ENCODE measurements at places on chromosomes 3 and 15.

GRCh38 chr15:33148129-33148751, 46.3 kb downstream of the FMN1 start:
- no peak for DNase-seq

DNA sequence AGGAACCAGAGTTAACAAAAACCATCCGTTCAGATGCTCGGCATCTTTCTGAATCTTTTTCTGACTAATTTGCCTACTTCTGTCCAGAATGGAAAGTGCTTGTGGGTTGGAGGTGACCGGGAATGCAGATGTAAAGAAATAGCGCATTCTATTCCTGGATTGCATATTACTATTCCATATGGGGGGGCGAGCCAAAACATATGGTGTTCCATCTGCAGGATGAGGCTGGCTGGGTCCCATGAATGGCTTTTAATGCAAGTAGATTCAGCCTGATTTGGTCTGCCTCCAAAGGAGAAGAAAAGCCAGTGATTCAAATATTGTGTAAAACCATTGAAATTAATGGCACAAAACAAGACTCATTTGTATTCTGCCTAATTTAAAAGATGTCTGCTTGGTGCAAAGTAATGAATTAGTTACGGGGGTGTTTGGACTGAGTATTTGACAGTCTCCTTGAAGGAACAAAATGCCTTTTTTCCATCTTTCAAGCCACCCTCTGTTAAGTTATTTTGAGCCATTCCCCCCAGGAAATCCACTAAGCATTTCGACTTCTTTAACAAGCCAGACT, 99.0 kb downstream of the ST8SIA2 start:
- DNase-seq = no peak

- DNase-seq = no peak
These were observed 36.9 kb upstream of the C15orf39 start for GRCh38 chr15:75164625-75165350.

GRCh38 chr3:55247666-55248065, 239.4 kb downstream of the WNT5A start:
- DNase-seq = no peak

DNA sequence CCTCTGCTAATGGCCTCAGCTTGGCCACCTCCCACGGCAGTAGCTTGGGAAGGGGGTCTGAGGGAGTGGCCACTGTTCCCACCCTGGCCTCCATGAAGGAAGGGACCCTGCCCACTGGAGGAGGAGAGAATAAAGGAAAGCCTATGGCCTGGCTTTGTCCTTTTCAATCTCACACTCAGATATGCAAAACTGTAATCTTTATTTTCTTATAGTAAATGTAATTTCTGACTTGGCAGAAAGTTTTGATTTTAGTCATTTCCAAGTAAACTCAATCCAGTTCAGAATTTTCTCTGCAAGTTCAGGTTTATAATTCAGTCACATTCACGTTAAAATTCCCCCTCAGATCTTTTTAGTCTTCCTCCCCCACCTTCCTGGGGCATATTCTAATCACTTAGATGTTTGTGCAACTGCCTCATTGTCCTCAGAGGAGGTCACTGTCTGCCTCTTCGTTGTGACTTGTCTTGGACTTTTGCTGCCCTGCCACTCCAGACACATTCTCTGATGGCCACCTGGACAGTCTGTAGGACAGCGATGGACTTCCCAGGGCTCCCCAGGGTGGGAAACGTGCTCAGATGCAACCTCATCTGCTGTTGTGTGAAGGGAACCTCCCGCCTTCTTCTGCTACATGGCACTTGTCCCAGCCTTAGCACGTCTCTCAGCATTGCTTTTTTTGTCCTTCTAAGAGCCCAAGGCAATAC, 222.8 kb upstream of the TBL1XR1 start:
- no peak for DNase-seq

- no peak for DNase-seq
These were observed 744.0 kb upstream of the SGO1 start for GRCh38 chr3:20930034-20930433.

DNA sequence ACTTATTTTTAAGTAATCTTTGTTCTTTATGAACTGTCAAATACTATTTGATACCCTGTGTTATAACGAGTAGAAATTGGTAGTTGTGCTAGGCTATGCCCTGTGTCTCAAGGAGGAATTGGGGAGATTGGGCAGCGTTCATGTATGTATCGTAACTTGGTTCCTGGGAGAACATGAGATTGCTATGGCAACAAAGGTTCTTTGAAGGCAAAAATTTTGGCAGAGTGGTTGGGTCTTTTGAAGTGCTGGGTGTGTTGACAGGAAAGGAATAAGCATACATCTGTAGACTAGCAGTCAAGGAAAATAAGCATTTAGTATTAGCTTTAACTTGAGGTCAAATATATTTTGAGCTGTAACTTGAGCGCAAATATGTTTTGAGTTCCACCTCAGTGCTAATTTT, 45.3 kb downstream of the TCF12 start:
- no peak for DNase-seq

GRCh38 chr3:109257269-109257668, 59.0 kb downstream of the DPPA2 start:
- DNase-seq = no peak

- no peak for DNase-seq
These were observed 64.8 kb upstream of the ARL8B start for GRCh38 chr3:5057272-5057671.

DNA sequence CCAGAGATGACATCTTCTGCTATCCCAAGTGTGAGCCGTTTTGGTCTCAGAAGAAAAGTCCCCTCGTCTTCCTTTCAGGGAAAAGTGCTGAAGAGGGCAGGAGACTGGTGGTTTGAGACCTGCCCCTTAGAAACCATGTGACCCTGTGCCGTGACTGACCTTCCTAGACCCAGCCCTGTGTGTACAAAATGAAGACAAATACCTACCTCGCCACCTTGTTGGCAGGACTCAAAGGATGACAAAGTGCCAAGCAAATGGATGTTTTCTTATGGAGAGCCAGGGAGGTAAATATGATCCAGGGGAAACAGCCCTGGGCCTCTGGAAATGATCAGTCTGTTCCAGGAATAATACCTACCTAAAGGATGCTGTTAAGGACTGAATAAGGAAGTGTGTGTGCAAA, 41.3 kb downstream of the FAM174B start:
- no peak for DNase-seq

DNA sequence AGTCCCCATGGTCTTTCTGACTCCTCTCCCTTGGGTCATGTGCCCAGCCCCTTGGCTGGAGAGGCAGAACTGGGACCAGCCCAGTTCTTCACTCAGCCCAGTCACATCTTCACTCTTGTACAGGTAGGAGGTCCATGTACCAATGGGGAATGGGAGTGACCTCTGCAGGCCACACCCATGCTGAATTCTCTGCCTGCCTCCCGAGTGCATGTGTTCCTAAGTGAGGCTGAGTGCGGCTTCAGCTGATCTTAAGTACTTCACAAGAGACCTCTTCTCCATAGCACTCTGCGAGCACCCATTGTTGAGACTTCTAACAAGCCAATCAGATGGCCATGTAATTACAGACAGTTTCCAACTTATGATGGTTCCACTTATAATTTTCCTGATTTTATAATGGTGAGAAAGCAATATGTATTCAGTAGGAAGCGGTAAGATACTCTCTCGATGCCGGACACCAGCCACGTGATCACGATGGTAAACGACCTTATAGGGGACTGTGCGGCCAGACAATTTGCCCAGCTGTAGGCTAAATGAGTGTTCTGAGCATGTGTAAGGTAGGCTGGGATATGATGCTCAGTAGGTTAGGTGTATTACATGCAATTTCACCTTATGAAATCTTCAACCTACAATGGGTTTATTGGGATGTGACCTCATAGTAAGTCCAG, 112.1 kb downstream of the KLF13 start:
- no peak for DNase-seq

DNA sequence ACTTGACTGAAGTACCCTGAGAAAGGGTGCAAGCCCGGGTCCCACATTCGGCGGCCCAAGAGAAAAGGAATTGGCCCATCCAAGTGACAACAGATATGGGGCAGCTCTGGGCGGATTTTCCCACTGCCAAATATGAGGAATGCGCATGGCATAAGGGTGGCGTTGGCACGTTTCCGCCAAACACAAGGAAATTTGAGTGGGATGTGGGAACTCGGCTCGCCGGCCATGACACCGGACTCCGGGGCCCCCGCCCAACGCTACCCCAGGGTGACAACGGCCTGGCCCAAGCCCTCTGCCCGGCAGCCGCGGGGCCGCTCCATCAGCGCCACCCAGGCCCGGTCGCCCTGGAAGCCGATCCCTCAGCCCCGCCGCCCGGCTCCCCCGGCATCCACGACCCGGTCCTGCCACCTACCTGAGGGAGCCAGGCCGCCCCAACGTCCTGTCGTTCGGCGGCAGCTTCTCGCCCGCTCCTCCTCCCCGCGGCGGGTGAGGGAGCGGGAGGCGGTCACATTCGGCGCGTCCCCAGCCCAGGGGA, 449 bp downstream of the RAF1 start:
- no peak for DNase-seq

DNA sequence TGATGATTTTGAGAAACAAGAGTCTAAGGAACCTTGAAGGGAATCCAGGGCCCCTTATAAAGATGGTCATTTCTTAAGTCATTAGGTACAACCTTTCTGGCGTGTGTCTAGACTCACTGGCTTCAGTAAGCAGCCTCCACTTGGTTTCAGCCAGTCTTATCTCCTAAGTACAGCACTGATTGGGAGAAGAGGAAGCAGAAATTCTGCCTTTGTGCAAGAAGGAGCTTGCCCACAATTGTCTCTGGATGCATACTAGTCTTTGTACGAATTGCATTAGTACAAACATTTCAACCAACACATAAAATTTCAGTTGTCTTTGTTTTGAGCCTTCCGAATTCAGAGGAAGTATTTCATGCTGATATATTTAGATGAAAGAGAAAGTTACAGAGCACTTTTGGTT, 139.4 kb downstream of the SLCO3A1 start:
- DNase-seq = peak; percentile 25

- DNase-seq = no peak
These were observed 46.7 kb downstream of the CAPN3 start for GRCh38 chr15:42405863-42406482.

DNA sequence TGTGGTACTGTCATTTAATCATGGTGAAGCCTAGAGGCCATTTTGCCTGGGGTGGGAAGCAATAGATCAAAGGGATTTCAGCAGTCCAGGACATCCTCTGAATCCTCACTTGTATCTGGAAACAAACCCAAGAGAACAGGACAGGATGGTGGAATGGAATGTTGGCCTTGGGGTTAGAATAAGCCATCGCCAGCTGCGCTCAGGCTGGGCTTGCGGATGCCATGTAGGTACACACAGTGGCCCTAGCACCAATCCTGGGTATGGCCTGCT, 76.5 kb upstream of the ALDH1A3 start:
- DNase-seq = no peak

GRCh38 chr3:36991923-36992805, 767 bp downstream of the EPM2AIP1 start:
- DNase-seq = peak; percentile 32

- DNase-seq = no peak
These were observed 157.5 kb downstream of the CTNNB1 start for GRCh38 chr3:41356775-41357174.

DNA sequence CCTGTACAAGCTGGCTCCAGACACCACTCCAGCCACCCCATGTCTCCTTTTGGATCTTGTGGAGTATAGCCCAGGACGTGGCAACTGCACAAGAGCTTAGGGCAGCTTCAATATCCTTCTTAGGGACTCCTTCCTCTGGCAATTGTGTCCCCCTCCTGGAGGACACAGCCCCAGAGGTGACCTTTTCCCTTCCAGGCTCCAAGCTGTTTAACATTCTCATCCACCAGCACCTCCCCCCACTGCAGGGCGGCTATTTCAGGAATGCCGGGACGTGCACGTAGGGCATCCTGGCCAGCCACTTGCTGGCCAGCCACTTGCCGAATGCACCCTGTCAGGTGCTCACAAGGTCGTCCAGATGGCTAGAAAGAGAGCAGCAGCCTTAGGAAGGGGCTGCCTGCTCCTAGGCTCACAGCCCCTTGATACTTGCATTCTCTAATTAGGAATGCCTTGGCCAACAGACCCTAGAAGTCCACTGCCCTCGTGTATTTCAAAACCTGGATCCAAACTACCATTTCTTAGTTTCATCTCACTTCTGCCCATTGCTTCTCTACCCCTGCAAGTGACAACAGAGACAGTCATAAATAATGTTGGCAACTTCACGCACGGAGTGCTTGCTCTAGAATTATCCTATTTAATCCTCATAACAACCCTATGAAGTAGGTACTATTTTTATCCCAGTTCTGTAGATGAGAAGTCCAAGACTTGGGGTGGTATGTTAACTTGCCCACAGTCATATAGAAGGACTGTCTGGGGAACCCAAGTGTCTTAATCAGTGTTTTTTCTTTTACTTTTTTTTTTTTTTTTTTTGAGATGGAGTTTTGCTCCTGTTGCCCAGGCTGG, 24.5 kb upstream of the IDH2 start:
- DNase-seq = no peak

DNA sequence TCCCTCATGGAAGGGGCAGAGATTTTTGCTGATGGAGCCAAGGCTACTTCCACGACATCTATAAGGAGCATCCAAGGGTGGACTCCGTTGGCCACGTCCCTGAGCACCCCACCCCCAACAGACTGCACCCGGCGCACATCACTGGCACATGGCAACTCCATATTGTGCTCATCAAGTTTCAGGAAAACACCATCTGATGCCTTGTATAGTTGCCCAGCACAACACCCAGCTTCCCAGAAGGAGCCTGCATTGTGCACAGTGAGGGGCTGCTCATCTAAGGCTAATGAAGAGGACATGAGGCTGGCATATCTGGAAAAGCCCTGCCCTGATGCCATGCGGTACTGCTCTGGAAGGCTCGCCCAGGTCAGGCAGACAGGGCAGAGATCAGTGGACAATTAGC, 15.0 kb upstream of the CACNA2D2 start:
- no peak for DNase-seq

GRCh38 chr15:74785194-74786032, 3.5 kb downstream of the CSK start:
- DNase-seq = no peak

DNA sequence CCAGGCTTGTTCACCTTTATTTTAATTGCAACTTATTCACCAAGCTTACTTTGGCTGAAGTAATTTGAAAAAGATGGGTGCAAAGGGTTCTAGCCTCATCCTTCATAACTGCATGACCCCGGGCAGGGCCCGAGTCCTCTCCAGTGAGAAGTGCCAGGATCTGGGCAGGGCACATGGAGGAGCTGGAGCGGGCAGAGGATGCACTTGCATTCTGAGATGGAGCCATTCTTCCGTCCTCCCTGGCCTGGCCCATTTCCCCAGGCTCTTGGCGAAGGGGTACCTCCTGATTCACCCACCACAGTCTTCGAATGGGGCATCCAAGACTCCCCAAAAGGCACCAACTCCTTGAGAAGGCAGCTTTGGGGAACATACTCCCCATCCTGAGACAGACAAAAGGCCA, 22.5 kb upstream of the PLXND1 start:
- no peak for DNase-seq

DNA sequence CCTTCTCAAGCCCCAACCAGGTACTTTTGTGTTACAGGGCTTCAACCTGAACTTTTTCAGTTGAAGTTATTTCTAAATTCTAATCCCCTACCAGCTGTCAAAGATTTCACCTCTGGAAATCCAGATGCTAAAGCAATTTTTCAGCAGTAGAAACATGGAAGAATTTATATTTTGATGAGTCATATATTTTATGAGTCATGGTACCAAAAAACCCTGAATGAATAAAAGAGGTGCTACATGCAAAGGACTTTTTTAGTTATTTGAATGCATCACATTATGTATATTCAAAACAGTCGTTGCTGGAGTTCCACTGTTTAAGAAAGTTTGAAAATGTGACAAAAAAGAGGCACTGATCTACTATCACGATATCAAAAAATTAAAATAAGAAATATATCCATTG, 96.0 kb upstream of the ZNF385D start:
- no peak for DNase-seq

Data from HL-60 (cell line).